ENCODE measurements at places on chromosomes 5 and 9. TPM values are rescaled to one million over a fixed set of nuclear protein-coding genes. Genes with fewer than 3 reads are reported as not detected.

DNA sequence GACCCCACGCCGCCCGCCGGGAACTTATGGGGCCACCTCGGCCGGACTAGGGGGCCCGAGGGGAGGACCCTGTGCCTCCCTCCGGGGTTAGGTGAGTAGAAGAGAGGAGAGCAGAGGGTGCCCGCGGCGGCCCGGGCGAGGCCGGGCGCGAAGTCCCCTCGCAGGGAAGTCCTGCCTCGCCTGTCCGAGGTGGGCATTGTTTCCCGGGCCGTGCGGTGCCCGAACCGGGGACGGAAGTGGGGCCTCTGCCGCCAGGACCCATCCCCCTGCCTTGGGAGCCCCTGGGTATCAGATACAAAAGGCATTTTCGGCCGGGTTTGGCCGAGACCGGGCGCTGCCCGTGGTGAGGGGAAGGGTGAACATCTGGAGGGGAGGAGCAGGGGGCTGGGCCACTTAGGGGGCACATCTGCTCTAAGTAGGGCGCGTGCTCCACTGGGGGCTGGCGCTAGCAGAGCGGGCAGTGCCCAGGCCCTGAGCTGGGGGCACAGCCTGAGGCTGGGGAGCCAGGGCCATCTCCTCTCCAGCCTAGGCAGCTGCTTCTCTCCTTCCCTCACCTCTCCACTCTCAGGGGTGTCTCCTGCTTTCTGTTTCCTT, 48.2 kb downstream of the DAB2IP start:
- DNase-seq = no peak

GRCh38 chr9:96173640-96174039, 128.3 kb downstream of the HSD17B3 start:
- no peak for DNase-seq

GRCh38 chr5:10513501-10514442, 50.1 kb upstream of the ANKRD33B start:
- peak; percentile 22 for DNase-seq

- no peak for DNase-seq
Measured at GRCh38 chr9:97560851-97561250, 59.4 kb downstream of the TMOD1 start.

- DNase-seq = no peak
Measured at GRCh38 chr9:81266086-81266485, 423.3 kb downstream of the TLE1 start.

GRCh38 chr5:130064484-130064883, 160.2 kb downstream of the CHSY3 start:
- no peak for DNase-seq

DNA sequence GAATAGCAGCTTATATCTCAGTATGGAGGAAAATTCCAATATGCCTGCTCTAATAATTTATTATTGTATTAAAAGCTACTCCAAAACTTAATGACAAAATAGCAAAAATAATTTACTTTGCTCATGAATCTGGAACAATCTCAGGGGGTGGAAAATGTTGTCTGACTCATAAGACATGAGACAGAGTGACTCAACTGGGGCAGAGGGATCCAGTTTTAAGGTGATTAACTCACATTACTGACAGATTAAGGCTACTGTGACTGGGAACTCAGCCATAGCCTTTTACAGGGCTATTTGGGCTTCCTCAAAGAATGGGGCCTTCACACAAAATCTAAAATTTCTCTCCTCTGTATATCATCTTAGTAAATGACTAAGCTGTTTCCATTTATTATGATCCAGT, 1172.9 kb downstream of the CDH12 start:
- no peak for DNase-seq

DNA sequence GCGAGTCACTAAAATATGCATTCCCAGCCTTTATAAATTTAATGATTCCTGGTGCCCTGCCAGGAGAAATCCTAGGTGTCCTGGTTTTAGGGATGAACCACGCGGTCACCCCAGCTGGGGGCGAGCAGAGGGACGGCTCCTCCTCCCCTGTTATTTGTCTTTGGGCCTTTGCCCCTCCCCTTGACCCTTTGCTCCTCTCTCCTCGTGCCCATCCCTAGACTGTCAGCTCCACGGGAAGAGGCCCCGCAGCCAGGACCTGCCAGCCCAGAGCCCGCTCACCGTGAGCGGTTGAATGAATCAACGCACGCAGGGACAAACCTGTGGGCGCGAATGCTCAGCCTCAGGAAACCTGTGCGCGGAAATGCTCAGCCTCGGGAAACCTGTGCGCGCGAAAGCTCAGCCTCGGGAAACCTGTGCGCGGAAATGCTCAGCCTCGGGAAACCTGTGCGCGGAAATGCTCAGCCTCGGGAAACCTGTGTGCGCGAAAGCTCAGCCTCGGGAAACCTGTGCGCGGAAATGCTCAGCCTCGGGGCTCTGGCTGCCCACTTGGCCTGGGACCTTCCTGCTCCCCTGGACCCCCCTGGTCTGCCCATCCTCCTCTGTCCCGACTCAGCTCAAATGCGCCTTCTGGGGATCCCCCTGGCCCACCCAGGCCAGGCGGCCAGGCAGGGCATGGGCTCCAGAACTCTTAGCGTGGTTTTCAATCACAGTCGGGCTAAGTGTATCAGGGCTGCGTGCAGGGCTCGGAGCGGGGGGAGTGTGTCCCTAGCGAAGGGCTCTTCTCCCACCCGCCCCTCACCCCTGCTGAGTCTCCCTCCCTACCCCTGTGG, 140.5 kb upstream of the COL5A1 start:
- DNase-seq = peak; percentile 79

DNA sequence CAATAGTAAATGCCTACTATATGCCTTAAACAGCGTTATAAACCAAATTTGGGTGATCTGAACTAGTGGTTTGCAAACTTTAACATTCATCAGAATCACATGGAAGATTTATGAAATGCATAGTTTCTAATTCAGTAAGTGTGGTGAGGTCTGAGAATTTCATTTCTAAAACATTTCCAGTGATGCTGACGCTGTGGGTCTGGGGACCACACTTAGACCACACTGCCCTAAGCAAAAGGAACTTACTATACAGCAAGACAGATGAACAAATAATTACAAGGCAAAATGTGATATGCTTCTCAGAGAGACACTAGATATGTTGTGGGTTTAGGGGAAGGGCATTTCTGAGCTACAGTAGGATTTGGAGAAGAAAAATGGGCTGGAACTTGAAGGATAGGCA, 72.6 kb downstream of the OXCT1 start:
- no peak for DNase-seq

DNA sequence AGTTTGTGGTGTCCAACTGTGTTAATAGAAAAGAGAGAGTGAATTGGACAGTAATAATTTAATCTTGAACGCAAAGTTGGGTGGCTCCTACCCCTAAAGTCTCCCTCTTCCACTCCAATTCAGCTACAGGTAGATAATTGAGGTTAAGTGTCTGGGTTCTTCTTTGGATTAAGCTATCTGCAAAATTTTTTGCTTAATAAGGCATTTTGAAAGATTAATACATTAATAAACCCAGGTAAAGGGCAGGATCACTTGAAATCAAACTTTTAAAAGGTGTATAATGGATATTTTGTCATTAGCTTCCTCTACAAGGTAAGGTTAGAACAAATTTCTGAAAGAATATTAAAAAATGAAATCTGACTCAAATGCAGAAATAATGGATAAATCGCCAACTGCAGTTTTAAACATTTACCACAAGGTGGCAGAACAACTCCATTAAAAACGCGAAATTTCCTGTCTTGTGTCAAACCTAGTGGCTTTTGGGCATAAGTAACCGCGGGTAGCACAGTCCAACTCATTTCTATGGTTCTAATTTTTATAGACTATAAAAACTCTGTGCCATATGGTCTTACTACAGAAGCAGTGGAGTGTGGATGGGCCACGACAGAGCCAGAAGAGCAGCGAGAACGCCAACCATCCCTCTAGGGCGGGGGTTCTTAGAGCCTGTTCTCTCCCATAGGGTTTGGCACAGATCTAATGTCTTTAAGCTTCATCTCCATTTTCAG, 276.5 kb downstream of the ARHGEF28 start:
- no peak for DNase-seq

- DNase-seq = no peak
Measured at GRCh38 chr5:175753536-175754402, 95.9 kb downstream of the HRH2 start.

DNA sequence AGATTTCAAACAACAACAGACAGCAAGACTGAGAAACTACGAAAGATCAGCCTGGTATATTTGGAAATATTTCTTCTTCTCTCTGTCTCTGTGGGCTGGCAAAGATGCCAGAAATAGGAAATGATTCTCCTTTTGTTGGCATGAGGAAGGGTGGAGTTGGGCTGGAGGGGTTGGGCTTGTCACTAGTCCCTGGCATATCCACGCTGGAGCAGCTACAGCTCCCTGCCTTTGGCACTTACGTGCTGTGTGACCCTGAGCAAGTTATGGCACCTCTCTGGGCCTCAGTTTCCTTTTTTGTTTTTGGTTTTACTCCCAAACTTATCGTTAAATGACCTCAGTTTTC, 354 bp upstream of the KCNMB1 start:
- peak; percentile 80 for DNase-seq

DNA sequence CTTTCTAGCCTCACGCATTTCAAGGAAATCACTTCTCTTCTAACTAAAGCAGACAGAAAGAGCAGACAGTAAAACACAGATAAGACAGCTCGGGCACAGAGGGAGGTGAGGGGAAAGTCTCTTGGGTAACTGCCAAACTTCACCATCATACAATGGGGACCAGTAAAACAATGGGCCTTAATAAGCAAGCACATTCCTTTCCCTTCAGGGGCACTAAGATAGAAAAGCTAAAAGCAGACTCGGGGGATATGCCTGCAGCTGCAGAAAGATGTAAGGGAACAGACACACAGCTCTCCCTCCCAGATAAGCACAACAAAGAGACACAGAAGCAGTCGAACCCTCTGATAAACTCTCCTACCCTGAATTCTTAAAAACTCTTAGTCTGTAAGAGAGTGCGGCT, 15.6 kb upstream of the CKS2 start:
- no peak for DNase-seq

- no peak for DNase-seq
Measured at GRCh38 chr5:97141539-97141938, 872 bp downstream of the LIX1 start.

- DNase-seq = no peak
Measured at GRCh38 chr9:8019636-8020035, 220.1 kb upstream of the DMAC1 start.

GRCh38 chr5:68265822-68266395, 50.4 kb downstream of the PIK3R1 start:
- DNase-seq = no peak

DNA sequence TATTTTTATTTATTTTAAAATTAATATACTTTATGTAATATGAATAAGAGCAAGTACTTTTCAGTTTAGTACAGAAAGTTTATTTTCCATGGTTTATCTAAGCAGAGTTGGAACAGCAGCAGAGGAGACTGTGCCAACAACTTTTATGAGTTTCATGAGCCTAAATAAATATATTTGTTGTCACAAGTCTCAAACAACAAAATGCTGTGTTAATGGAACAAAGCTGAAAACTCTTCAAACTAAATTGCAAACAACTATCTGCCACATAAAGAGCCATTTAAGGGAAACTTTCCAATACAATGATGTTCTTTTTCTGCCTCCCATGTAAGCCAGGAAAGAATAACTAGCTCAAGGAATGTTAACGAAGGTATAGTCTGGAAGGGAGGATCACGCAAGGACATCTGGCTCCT, 96.1 kb downstream of the FBN2 start:
- DNase-seq = no peak

DNA sequence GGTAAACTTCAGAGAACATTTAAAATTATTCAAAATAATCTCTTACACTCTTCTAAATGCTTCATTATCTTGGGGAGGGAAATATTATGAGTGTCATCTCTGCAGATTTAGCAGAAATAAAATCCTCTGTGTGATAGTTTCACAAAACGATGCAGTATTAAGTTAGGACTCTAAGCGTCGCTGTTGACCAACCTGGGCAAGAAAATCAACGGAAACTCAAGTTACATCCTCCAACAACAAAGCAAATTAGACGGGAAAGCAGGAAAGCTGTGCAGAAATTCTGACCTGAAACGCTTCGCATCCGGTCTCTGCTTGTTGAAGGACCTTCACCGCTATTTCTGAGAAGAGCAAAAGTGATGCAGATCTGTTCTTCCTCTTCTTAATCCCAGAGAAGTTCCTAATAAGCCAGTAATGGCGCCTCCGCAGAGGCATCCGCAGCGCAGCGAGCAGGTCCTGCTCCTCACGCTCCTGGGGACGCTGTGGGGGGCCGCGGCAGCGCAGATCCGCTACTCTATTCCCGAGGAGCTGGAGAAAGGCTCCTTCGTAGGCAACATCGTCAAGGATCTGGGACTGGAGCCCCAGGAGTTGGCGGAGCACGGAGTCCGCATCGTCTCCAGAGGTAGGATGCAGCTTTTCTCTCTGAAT, at the start of gene PCDHGA6:
TSS of gene PCDHGA6 (plus strand) at position 219 of the 645 bp plus-strand sequence. CDS start at position 412, 193 bp downstream.
- no peak for DNase-seq

GRCh38 chr5:143776951-143777350, 35.0 kb upstream of the HMHB1 start:
- DNase-seq = no peak

- DNase-seq = peak; percentile 21
Measured at GRCh38 chr9:129359162-129359811, 181.2 kb upstream of the IER5L start.

DNA sequence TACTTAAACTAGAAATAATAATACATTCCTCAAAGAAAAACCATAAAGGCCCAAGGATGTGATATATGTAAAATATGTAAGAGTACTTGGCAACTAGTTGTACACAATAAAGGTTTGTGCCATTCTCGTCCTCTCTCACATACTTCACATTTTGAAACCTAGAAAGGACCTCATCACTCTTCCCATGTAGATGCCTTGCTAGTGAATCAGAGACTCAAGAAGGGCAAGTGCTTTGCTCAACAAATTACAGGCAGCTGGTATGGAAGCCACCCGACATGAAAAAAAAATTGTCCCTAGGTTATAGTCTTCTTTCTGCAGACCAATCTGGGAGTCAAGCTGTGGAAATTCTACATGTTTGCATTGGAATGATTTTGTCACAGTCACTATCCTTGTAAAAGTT, 31.7 kb downstream of the ADRB2 start:
- no peak for DNase-seq

DNA sequence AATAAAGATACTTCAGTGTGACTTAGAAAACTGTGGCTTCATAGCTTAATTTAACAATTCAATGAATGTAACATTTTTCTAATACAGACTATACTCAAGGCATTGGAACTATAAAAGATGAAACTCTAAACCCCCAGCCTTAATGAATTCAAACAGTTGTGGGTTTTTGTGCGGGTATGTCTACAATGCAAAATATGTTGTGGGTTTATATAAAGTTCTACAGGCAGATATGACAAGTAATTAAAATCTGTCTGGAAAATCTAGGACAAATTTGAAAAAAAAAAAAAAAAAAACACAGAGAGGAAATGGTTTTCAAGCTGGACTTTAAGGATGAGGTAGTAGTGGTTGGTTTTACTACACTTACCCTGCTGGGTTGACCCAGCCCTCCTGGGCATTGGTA, 467.5 kb upstream of the TLE4 start:
- no peak for DNase-seq

The FSTL4 gene
- total RNA-seq = not detected

The IFNA7 gene
- not detected for total RNA-seq

The SPATA24 gene
- 2.2 TPM for total RNA-seq

The ACOT12 gene
- 0.45 TPM for total RNA-seq

The FOXI1 gene
- not detected for total RNA-seq

The SPINK4 gene
- not detected for total RNA-seq

The SLC36A3 gene
- not detected for total RNA-seq

The TMEM232 gene
- total RNA-seq = 2.5 TPM

The GPRIN1 gene
- 0.87 TPM for total RNA-seq

The SLC34A3 gene
- not detected for total RNA-seq

The BRD9 gene
- 38.2 TPM for total RNA-seq

The STPG3 gene
- total RNA-seq = not detected

The OBP2A gene
- not detected for total RNA-seq

The MARVELD2 gene
- total RNA-seq = 1.1 TPM

The CDX1 gene
- total RNA-seq = not detected

The STKLD1 gene
- 1.4 TPM for total RNA-seq

The SV2C gene
- total RNA-seq = not detected
